ENCODE measurements at places on chromosomes 4 and X.

DNA sequence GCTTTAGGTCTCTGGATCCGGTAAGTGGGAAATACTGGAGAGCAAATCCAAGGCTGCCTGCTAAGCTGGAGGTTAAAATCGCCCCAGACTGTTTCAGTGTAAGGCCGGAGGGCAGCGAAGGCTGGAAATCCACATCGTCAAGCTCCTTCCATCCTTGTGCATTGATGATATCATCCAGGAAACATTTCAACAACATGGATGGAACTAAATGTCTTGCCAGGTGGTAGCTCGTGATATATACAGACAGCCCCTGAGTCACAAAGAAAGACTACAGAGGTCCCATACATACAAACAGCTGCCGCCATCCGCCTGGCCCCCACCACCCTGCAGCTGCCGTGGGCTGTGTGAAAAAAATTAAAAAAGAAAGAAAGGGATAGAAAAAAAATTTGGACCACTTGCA lies 148.9 kb upstream of the RBPJ start:
- DNase-seq = no peak

- no peak for DNase-seq
Measured at GRCh38 chr4:169530048-169530447, 82.3 kb downstream of the NEK1 start.

GRCh38 chr4:25301471-25301870 lies 11.1 kb upstream of the ZCCHC4 start:
- no peak for DNase-seq

DNA sequence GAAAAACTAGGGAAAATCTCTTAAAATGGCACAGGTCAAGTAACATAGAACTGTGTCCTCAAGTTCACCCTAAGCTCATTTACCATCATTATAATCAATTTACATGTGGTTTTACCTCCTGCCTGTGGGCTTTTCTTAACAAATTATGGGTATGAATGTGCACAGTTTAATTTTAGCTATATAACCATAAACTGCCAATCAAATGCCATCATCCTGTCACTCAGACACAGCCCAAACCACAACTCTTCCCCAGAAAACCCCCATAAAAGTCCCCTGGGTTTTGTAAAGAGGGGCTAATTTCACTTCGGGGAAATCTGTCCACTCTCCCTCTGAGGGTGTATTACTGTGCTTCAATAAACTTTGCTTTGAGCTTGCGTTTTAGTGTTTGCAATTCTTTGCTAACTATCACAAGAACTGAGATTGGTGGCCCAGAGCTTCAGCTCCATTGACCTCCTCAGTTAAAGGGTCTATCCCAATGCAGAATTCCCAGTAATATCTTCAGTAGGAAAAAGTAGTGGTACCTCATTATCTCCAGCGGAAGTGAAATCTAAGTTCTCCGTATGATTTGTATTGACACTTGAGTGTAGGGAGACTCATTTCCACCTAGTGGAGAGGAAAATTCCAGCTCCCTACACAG lies 394.6 kb downstream of the SPOCK3 start:
- DNase-seq = no peak

DNA sequence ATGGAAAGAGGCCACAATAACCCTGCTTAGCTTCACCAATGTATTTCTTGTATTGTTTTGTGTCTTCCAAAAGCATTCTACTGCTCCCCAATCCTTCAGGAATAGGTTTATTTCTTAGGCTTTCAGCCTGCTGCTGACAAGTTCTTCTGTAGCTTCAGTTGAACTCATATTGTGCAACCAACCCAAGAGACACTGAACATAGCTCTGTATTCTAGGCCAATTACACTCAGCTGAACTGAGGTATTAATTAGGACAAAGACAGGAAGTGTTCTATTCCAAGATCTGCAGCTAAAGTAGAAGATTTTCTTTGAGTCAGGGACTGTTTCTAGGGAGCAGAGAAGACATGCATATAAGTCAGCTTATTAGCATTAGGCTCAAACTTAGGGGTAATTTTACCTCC lies 151.8 kb downstream of the LHFPL1 start:
- no peak for DNase-seq

DNA sequence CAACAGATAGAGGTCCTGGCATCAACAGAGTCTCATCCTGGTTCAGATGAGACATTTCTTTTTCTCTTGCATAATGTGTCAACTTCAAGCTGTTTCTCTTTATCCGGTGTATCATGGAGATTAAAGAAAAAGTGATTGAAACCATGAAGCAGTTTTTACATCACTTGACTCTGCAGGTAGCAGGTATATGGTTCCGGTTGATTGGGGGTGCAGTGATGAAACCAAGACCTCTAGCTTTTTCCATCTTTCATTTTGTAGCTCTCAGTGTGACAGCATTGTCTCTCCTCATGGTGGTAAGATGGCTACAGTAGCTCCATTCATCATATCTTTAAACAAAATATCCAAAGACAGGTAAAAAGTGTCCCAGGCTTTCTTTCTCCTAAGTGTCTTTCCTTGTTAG lies 2.4 kb upstream of the HOPX start:
- DNase-seq = no peak

- no peak for DNase-seq
Measured at GRCh38 chr4:185082561-185082960, 60.5 kb upstream of the SLC25A4 start.

GRCh38 chrX:17967888-17968287 lies 106.8 kb upstream of the RAI2 start:
- DNase-seq = peak; percentile 72

DNA sequence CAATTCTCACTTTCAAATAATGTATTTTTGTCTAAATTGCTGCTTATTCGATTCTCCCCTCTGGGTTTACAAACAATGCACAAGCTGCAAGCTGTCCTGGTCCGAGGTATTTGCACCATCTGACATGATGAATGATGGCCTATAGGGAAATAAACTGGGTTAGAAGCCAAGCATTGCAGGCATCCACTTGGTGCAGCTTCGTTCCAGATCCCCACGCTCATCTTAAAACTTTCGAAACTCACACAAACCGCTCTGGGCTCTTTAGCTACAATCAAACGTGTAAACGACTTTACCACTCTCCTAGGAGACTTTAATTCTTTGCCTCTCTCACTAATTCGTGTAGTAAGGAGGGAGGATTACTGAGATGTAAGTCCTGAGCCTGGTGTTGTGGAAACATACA lies 19.0 kb downstream of the PHKA2 start:
- DNase-seq = no peak

Measured in COR-L47 (cell line).